Lower lobe of right lung (tissue), 2 donors: ENCODE measurements at places on chromosomes 2 and 18. TPM values are rescaled to one million over a fixed set of nuclear protein-coding genes. Genes with fewer than 3 reads are reported as not detected.
A peak's percentile ranks its signal among the peaks of the same experiment; 100 is the strongest.

Gene EMX1
- total RNA-seq, result not detected

Gene ASB18
- not detected for total RNA-seq

Gene COLEC12
- 79.2 TPM for total RNA-seq

Gene ZC3H6
- total RNA-seq, result 18.0 TPM

Gene CDCA7
- total RNA-seq, result 0.89 TPM

Gene CFLAR
- total RNA-seq, result 345 TPM

Gene ABCB11
- 0.32 TPM for total RNA-seq

Gene TRAPPC12
- total RNA-seq, result 93.8 TPM

Gene INPP5D
- total RNA-seq, result 32.0 TPM

Gene SYT4
- total RNA-seq, result not detected

DNA sequence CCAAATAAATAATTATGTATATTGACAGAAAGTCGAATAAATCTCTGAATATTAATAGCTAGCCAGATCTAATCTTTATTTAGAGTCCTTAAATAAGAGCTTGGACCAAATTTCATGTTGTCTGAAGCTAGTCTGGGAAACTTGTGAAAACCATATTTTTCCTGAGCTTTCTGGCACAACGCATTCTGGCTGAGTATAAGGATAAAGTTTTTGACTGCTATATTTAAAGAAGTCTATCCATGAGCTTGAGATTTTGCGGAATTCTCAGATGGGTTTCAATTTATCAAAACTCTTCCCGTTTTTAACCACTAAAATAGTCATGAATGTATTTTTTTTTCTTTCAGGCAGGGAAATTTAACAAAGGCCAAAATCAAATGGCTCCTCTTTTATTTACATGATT, 23.8 kb downstream of the FAP start:
- DNase-seq, result no peak

GRCh38 chr2:219512524-219513216, 1.6 kb upstream of the ASIC4 start:
- no peak for DNase-seq

GRCh38 chr2:219209236-219210195, 2.9 kb downstream of the ZFAND2B start:
- DNase-seq, result no peak

- DNase-seq, result no peak
Measured at GRCh38 chr2:217875556-217876252, 127.1 kb downstream of the TNS1 start.

DNA sequence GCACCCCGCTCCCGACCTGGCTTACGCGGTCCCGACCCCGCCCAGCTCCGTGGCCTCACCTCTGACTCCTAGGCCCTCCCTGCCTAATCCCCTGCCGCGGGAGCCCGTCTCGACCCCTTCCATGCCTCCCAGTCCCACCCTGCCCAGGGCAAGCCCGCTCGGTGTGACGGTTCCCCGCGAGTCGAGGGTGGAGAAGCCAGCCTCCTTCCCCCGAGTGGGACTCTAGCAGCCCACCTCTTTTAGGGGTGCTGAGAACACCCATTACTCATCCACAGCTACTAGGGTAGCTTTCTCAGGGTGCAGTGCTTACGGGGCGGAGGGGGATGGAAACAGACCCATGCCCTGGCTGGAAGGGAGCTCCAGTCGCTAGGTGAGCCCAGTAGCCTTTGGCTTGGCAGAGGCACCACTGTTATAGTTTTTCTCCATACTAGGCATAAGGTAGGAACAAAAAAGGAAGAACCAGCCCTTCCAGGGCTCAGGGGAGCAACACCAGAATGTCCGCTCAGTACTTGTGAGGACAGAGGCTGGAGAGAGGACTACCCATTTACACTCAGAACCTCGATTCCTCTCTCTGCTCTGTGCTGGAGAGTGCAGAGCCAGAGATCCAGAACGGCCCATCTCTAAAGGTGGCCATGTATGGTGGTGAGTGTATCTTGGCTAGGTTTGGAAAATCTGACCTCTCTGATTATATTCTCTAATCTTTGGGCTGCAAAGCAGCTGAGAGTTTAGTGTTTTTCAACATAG, 606 bp downstream of the AGBL5 start:
- DNase-seq, result peak; percentile 72

DNA sequence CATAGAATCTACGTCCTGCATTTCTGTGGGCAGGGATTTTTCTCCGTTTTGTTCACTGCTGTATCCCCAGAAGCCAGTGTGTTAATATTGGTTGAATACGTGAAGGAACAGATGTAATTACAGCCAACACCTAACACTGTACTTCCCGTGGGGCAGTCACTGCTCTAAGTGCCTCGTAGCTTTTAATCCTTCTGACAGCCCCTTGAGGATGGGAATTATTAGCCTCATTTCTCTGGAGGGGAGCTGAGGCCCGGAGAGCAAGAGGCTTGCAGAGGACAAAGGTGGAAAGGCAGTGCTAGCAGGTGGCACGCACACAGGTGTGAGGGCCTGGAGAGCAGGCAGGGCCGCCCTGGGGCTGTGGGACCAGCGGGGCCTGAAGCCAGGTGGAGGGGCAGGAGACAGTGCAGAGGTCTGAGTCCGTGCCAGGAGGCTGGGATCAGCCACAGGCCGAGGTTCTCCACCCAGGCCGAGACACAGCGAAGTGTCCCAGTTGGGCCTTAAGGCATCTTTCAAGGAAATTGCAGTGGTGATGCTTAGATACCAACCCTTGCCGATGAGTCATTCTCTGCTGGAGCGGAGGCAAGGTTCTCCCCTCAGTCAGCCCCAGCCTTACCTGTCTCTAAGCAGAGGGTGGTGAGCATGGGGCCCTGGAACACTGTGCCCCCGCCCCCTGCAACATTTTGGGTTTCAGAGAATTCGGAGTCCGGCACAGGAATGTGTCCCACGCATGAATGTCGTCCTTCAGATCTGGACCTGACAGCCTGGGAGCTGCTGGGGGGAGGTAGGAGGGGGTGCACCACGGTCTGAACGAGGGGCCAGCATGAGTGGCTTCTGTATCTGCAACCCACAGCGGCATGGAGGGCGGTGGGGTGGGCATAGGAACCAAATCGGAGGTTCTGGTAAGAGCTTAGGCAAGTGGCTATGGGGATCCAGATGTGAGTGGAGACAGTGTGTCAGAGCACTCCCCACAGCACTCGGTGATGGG, 122.6 kb downstream of the GBX2 start:
- DNase-seq, result no peak

- no peak for DNase-seq
Measured at GRCh38 chr2:74850496-74851190, 16.7 kb downstream of the HK2 start.

- no peak for DNase-seq
Measured at GRCh38 chr18:57150828-57151227, 3.9 kb downstream of the BOD1L2 start.

DNA sequence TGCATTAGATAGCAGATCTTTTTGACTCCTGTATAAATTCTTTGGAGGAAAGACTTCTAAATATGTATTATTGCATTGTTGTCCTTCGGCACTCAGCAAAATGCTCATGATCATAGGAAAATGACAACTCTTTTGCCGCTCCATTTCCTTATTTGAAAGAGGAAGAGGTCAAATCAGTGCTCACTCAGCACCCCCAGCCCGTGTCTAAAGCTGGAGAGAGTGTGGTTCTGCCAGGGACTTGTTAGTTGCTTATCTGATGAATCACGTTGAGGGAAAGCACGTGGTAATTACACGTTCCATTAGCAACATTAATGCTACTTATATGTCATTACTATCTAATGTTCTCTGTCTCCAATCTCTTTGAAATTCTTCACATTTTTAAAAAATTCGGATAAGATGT, 46.0 kb upstream of the MBP start:
- DNase-seq, result no peak

GRCh38 chr2:42227491-42227890, 58.3 kb downstream of the EML4 start:
- DNase-seq, result no peak

DNA sequence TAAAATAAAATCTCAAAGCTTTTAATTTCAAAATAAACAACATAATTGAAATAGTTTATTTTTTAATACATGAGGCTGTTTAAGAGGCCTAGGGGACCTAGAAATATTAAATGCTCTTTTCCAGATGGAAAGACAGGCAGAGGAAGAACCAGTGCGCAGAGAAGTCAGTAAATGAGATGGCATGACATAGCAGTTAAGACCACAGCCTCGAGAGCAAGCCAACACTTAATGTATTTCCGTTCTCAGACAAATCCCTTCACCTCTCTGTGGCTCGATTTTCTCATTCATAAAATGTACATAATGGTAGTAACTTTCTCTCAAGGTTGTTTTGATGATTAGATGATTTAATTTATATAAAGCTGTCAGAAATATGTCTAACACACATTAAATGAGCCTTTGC, 405.1 kb upstream of the CWC22 start:
- no peak for DNase-seq

GRCh38 chr2:235605312-235606003, 111.6 kb downstream of the AGAP1 start:
- peak; percentile 64 for DNase-seq

DNA sequence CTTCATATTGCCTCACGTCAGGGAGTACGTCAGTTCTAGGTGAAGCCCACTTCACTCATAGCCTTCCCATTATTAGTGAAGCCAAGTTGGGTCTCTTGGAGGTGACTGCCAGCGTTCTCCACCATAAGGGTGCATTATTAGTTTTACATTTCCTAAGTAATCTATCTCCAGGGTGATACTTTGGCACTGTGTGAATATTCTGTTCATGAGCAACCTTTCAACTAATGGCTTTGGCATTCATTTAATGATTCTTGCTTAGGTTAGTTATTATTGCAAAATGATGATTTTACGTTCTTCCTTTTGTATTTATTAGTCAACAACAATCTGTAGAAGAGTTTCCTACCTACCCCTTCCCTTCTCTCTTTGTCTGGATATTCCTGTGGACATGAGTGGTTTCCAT, 97.5 kb downstream of the MAP4K4 start:
- no peak for DNase-seq

DNA sequence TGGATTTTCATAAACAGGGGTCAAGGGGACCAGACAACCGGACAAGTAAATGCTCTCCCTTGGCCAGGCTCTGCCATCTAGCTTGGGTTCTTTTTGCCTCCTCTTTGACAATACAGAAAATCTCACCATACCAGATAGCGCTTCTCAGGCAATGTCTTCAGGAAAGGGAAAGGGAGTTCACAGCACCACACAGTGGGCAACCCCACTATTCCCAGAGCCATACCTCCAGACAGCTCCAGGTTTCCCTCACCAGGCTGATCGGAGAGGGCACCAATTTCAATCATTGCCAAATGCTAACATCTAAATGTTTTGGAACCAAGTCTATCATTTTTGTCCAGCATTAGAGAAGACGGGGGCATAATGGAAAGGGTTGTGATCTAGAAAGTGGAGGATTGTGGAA, 28.1 kb downstream of the CCDC68 start:
- DNase-seq, result no peak

GRCh38 chr2:85536479-85536878, 2.5 kb upstream of the MAT2A start:
- no peak for DNase-seq

DNA sequence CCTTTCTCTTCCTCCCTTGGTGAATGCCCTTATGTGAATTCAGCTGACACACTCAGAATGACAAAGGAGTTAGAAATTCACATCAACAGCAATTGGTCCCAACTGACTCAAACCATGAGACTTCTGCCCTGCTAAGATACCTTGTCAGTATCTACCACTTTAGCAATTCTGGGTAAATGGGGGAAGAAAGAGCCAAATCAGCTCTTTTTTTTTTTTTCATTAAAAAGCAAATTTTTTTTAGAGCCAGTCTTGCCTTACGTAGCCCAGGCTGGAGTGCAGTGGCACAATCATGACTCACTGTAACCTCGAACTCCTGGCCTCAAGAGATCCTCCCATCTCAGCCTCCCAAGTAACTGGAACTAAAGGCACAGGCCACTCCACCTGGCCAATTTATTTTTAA, 1.7 kb upstream of the PPP4R1 start:
- no peak for DNase-seq

GRCh38 chr2:10423400-10423774, 24.7 kb downstream of the ODC1 start:
- DNase-seq, result no peak

DNA sequence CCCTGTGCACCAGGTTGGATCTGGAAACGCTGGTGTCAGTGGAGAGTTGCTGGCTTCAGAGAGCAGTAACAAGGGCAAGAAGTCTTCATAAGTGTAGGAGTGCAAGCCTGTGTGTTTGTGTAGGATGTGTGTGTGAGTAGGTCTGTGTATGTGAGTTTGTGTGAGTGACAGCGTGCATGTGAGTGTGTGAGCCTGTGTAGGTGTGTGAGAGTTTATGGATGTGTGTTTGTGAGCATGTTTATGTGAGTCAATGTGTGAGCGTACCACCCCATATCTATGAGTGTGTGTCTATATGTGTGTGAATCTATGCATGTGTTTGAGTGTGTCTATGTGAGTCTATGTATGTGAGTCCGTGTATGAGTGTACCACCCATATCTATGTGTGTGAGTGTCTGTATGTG, 86.5 kb upstream of the ATG16L1 start:
- DNase-seq, result no peak

GRCh38 chr18:54020966-54021365, 203.5 kb downstream of the MBD2 start:
- no peak for DNase-seq

- no peak for DNase-seq
Measured at GRCh38 chr2:10426726-10427617, 21.2 kb downstream of the ODC1 start.

DNA sequence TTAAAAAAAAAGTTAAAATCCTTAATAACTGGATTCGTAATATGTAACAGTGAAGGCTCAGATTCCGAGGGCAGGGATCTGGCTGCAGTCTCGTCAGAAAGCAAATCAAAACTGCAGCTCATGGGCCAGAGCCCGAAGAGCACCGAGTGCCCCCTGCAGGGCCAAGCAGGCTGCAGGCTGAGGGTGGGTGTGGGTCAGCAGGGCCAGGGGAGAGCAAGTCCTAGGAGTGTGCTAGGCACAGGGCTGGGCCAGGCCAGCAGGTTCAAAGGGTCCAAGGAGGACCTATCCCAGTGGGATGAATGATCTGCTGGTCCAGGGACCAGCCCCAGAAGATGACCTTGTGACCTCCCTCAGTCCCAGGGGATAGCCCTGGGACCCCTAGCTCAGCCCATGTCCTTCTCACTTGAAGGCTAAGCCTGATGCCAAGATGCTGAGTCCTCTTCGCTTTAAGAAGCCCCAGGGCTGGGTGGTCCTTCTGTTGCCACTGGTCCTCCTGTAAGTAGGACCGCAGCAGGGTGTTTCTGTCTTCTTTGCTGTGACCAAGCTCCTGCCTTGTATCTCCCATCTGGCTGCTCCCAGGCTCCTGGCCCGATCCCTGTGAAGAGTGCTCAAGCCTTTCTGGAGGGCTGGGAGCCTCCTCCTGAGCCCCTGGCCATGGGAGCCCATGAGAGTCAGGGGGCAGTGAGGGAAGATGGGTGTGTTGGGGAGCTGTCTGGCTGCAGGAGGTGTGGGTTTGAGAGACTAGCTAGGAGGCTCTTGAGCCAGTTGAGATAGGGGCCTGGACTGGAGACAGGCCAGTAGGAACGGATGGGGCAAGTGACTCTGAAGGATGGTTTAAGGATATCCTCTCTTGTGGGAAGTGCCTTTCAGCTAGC, 150.7 kb downstream of the DYSF start:
- peak; percentile 26 for DNase-seq
